ENCODE measurements at places on chromosomes 6 and 20. TPM values are rescaled to one million over a fixed set of nuclear protein-coding genes. Genes with fewer than 3 reads are reported as not detected.

- peak; percentile 68 for DNase-seq
Observed at GRCh38 chr6:116561377-116562018, 7.9 kb downstream of the CALHM4 start.

The WFDC10B gene
- not detected for total RNA-seq

DNA sequence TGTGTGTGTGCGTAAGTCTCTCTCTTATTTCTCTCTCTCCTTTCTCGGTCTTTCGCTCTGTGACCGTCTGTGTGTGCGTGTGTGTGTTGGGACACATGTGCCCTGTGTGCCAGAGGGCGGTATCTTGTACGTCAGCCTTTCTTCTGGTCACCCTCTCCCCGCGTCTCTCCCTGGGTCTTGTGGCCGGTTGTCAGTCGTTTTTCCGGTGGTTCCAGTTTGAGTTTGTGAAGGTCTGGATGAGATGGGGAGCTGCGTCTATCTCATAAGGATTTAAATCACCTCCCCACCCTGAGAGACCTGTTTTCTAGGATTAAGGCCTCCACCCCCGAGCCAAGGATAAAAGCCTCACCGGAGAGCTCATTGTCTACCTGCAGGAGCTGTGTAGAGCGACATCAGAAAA, 295.5 kb upstream of the ZNF337 start:
- DNase-seq = no peak

GRCh38 chr6:37872373-37872745, 52.8 kb downstream of the ZFAND3 start:
- no peak for DNase-seq

All from H9 (cell line).